ENCODE measurements at places on chromosomes 1 and 21.

- H3K27me3 ChIP-seq, result no peaks in the 10 kb centered on the region
- H3K36me3 ChIP-seq, result peaks cover 19% of the 10 kb centered on the region
- peaks cover 76% of the 10 kb centered on the region for H3K4me1 ChIP-seq
- no peak for DNase-seq
- H3K27ac ChIP-seq, result no peak overlapping the region
Observed at GRCh38 chr1:165854101-165854845, 26.9 kb downstream of the UCK2 start.

DNA sequence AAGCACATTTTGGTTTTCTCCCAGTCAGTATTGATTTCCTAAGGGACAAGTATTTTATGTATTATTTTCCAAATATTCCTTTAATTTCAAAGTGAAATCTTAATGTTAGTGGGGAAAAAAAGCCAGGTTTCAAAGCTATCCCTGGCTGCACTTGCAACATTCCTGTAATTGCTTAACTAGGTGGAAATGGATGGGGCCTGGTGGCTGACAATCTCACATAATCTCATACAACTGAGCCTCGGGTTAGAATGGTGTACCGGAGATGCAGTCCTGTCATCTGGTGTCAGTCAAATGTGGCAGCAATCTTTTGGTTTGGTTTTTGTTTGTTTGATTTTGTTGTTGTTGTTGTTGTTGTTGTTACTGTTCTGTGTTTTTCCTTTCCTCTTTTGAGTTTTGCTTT, 46.1 kb downstream of the KDM1A start:
- peaks cover 73% of the 10 kb centered on the region for H3K36me3 ChIP-seq
- peaks cover 2% of the 10 kb centered on the region for H3K4me1 ChIP-seq
- no peak for DNase-seq
- H3K27ac ChIP-seq, result no peak overlapping the region
- no peaks in the 10 kb centered on the region for H3K27me3 ChIP-seq
- H3K4me3 ChIP-seq, result no peak overlapping the region

DNA sequence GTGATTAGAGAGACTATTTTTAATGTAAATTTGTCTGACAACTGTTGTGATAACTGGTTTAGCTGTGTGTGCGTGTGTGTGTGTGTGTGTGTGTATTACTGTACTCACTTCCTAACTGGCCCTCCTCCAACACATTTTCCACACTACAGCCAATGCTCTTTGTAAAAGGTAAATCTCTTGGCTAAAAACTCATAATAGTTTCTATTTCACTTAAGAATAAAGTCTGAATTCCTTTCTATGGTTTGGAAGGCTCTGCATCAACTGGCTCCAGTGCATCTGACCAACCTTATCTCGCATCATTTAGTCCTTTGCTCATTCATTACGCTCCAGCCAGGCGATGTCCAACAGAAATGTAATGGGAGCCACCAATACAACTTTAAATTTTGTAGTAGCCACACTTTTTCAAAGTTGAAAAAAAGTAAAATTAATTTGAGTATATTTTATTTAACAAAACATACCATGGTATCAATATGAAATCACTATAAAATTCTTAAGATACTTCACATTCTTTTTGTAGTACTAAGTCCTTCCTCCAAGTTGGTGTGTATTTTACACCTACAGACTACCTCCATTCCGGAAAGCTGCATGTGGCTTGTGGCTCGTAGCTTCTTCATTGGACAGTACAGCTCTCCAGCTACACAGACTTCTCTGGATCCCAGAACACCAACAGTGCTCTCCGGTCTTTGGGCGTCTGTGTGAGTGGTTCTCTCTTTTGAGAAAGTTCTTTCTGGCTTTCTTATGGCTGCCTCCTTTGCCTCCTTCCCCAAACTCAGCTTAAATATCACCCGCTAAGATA, 68.9 kb downstream of the NRIP1 start:
- H3K4me3 ChIP-seq, result no peak overlapping the region
- no peaks in the 10 kb centered on the region for H3K36me3 ChIP-seq
- no peak overlapping the region for H3K27ac ChIP-seq
- no peak for DNase-seq

GRCh38 chr1:214658785-214659184, 55.8 kb downstream of the CENPF start:
- no peak overlapping the region for H3K27ac ChIP-seq
- no peak for DNase-seq
- no peaks in the 10 kb centered on the region for H3K27me3 ChIP-seq
- peaks cover 5% of the 10 kb centered on the region for H3K4me1 ChIP-seq
- peaks cover 92% of the 10 kb centered on the region for H3K36me3 ChIP-seq
- H3K4me3 ChIP-seq, result no peak overlapping the region

DNA sequence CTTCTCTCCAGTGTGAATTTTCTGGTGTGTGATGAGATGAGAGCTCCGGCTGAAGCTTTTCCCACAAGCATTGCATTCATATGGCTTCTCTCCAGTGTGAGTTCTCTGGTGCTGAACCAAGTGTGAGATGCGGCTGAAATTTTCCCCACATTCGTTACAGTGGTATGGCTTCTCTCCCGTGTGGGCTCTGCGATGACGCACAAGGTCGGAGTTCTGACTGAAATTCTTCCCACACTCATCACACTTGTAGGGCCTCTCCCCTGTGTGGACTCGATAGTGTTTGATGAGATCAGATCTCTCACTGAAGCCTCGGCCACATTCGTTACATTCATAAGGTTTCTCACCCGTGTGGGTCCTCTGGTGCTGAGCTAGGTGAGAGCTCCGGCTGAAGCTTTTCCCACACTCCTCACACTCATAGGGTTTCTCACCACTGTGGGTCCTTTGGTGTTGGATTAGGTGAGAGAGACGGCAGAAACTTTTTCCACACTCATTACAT, 7.4 kb downstream of the ZNF436 start:
- H3K4me1 ChIP-seq, result peaks cover 6% of the 10 kb centered on the region
- no peak for DNase-seq
- no peak overlapping the region for H3K4me3 ChIP-seq
- no peak overlapping the region for H3K27ac ChIP-seq
- H3K36me3 ChIP-seq, result peaks cover 94% of the 10 kb centered on the region

GRCh38 chr1:71634159-71634558, 553.3 kb upstream of the ZRANB2 start:
- H3K4me1 ChIP-seq, result no peaks in the 10 kb centered on the region
- DNase-seq, result no peak
- H3K4me3 ChIP-seq, result no peak overlapping the region
- H3K27me3 ChIP-seq, result no peaks in the 10 kb centered on the region
- no peak overlapping the region for H3K27ac ChIP-seq

DNA sequence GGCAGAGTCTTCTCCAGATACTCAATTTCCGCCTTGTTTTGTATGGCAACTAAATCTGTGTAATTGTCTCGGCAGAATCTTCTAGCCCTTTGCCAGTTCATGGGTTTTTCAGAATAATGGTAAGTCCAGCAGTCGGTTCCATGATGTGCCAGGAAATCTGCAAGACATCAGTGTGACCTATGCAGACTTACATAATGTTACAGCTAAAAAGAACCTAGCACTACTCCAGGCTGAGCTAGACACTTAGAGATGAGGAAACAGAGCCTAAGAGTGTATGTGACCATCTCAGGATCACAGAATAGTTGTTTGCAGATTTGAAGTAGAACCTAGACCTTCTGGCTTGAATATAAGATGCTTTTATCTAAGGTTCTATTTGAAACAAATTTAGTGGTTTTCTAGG, 2.8 kb downstream of the SELL start:
- peaks cover 60% of the 10 kb centered on the region for H3K4me1 ChIP-seq
- peak overlapping the region; percentile 82 for H3K4me3 ChIP-seq
- peaks cover 3% of the 10 kb centered on the region for H3K27me3 ChIP-seq
- peaks cover 51% of the 10 kb centered on the region for H3K36me3 ChIP-seq
- DNase-seq, result no peak
- H3K27ac ChIP-seq, result peak overlapping the region; percentile 85

- H3K36me3 ChIP-seq, result no peaks in the 10 kb centered on the region
- H3K27ac ChIP-seq, result no peak overlapping the region
- no peak for DNase-seq
- H3K27me3 ChIP-seq, result no peaks in the 10 kb centered on the region
- H3K4me1 ChIP-seq, result no peaks in the 10 kb centered on the region
Observed at GRCh38 chr21:17461014-17461413, 51.8 kb upstream of the CXADR start.

GRCh38 chr1:3483801-3484444, 29.5 kb downstream of the ARHGEF16 start:
- H3K27me3 ChIP-seq, result no peaks in the 10 kb centered on the region
- no peaks in the 10 kb centered on the region for H3K4me1 ChIP-seq
- H3K27ac ChIP-seq, result no peak overlapping the region
- peak; percentile 22 for DNase-seq
- no peaks in the 10 kb centered on the region for H3K36me3 ChIP-seq

GRCh38 chr1:151920149-151920548, 10.8 kb upstream of the THEM4 start:
- H3K4me1 ChIP-seq, result peaks cover 21% of the 10 kb centered on the region
- no peaks in the 10 kb centered on the region for H3K36me3 ChIP-seq
- no peak overlapping the region for H3K4me3 ChIP-seq
- no peak for DNase-seq
- no peak overlapping the region for H3K27ac ChIP-seq

- H3K36me3 ChIP-seq, result no peaks in the 10 kb centered on the region
- DNase-seq, result no peak
- peaks cover 3% of the 10 kb centered on the region for H3K4me1 ChIP-seq
- H3K27me3 ChIP-seq, result peaks cover 11% of the 10 kb centered on the region
- H3K4me3 ChIP-seq, result no peak overlapping the region
Observed at GRCh38 chr1:94399453-94399852, 18.7 kb upstream of the ABCD3 start.

DNA sequence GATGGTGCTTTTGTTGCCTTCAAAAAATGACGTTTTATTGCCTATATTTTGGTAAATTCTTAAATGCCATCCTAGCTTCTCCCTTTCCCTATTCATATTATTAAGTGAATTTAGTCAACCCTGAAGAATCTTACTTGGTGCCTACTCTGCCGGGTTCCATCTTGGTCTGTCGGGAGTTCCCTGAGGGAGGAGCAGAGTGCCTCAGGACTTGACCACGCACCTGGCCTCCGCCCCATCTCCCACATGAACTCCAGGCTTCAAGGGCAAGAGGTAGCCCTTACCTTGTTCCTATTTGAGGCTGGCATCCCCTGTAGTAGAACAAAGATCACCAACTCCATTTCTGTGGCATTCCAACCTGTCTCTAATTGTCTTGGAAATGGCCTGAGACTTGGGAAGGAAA, 21.5 kb downstream of the VANGL2 start:
- no peaks in the 10 kb centered on the region for H3K36me3 ChIP-seq
- no peak overlapping the region for H3K27ac ChIP-seq
- no peak for DNase-seq
- no peak overlapping the region for H3K4me3 ChIP-seq

GRCh38 chr21:25916226-25916625, 181.5 kb downstream of the GABPA start:
- no peak overlapping the region for H3K27ac ChIP-seq
- no peak for DNase-seq
- no peaks in the 10 kb centered on the region for H3K27me3 ChIP-seq

DNA sequence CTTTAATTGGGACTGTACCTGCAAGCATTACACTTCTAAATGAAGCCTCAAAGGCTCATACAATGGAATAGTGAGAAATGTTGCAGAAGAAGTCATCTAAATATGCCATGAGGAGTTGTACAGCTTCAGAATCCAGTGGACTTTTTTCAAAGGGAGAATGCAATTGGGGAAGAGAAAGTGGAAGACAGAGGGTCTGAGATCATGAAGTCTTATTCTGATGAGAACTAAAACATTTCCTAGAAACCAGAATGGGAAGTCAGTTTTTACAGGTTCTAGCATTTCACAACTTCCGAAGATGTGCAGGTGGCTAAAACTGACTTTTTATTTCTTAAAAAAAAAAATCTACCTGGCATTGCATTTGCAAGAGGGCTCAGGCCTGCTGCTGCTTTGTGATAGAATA, 424.4 kb upstream of the RUNX1 start:
- H3K27ac ChIP-seq, result no peak overlapping the region
- DNase-seq, result no peak
- peaks cover 13% of the 10 kb centered on the region for H3K27me3 ChIP-seq
- H3K4me1 ChIP-seq, result peaks cover 25% of the 10 kb centered on the region
- no peak overlapping the region for H3K4me3 ChIP-seq

- no peak for DNase-seq
- no peaks in the 10 kb centered on the region for H3K36me3 ChIP-seq
- H3K27ac ChIP-seq, result no peak overlapping the region
- H3K4me3 ChIP-seq, result no peak overlapping the region
- no peaks in the 10 kb centered on the region for H3K4me1 ChIP-seq
Observed at GRCh38 chr1:73181190-73181540, 898.8 kb upstream of the NEGR1 start.

- H3K27me3 ChIP-seq, result no peaks in the 10 kb centered on the region
- H3K36me3 ChIP-seq, result no peaks in the 10 kb centered on the region
- no peaks in the 10 kb centered on the region for H3K4me1 ChIP-seq
- no peak overlapping the region for H3K4me3 ChIP-seq
Observed at GRCh38 chr1:225694151-225694603, 41.3 kb upstream of the ENAH start.

DNA sequence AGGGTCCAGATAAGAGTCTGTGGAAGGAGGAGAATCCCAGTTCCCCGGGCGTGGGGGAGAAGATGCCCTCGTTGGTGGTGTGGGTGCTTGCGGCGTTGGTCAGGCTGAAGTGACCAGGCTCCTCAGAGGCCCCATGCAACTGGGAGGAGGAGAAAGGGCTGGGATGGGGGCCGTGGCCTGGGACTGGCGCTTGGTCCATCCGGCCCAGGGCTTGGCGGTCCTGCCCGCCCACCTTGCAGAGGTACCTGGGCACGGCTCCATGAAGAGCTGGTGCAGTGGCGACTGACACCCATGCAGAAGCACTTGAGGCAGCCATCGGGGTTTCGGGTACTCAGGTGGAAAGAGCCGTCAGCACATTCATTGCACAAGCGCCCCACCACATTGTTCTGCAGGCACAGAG, 60.8 kb downstream of the HSPG2 start:
- no peaks in the 10 kb centered on the region for H3K27me3 ChIP-seq
- no peak overlapping the region for H3K27ac ChIP-seq
- H3K36me3 ChIP-seq, result no peaks in the 10 kb centered on the region
- H3K4me1 ChIP-seq, result no peaks in the 10 kb centered on the region
- DNase-seq, result no peak

DNA sequence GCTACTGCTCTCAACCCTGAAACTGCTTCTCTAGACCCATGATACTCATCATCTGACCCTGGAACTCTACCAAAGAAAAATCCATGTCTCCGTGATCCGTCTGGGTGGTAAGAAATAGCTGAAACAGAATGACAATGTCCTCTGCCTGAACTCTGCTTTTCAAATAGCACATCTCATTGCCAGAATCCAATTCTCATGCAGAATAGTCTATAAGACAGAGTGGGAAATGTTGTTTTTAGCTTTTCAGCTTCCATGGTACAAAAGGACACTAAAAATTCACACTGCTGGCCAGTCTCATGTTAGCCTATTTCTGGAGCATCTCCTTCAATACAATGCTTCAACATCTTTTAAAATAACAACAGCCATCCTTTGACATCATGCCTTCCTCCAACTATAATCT, 1355.8 kb upstream of the PRMT6 start:
- no peak overlapping the region for H3K4me3 ChIP-seq
- H3K27ac ChIP-seq, result no peak overlapping the region
- no peak for DNase-seq
- H3K36me3 ChIP-seq, result no peaks in the 10 kb centered on the region

DNA sequence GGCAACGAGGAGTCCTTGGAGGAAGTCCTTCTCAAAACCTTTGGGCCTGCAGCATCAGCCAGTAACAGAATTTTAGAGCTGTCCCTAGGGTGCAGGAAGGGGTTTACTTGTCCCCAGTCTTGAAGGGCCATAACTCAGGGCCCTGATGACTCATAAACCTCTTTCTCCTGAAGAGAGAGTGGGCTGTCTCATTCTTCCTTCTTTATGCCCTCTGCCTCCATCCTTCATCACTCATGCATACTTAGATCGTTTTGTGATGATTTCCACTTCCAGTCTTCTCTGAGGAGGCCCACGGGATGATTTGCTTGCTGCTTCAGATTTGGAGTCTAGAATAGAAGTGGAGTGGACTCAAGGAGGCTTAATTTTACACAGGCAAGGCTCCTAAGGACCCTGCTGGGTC, 60.2 kb downstream of the NDUFS5 start:
- no peak overlapping the region for H3K4me3 ChIP-seq
- peaks cover 3% of the 10 kb centered on the region for H3K4me1 ChIP-seq
- peaks cover 35% of the 10 kb centered on the region for H3K27me3 ChIP-seq
- H3K36me3 ChIP-seq, result no peaks in the 10 kb centered on the region
- no peak overlapping the region for H3K27ac ChIP-seq
